ENCODE measurements at places on chromosomes 7 and 10. TPM values are rescaled to one million over a fixed set of nuclear protein-coding genes. Genes with fewer than 3 reads are reported as not detected.

- H3K4me3 ChIP-seq, result no peak overlapping the region
- H3K4me1 ChIP-seq, result no peaks in the 10 kb centered on the region
- DNase-seq, result no peak
- no peaks in the 10 kb centered on the region for H3K27me3 ChIP-seq
Measured at GRCh38 chr10:125543796-125544195, 139.2 kb downstream of the TEX36 start.

DNA sequence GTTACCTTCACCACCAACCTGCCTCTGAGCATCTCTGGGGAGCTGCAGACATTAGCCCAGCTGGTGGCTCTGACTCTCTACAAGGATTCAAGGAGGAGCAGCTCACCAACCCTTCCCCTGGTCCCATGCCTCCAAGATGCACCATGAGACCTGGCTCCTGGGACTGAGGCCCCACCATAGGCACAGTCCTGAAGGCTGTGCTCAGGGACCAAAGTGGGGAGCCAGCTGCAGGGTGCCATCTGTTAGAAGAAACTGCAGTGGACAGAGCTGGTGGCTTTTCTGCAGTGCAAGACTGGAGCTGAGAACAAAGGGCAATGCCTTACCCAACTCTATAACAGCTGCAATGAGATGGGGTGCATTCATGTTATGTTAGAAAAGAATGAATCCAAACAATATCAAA lies 581.6 kb downstream of the TCERG1L start:
- H3K27ac ChIP-seq, result no peak overlapping the region
- H3K27me3 ChIP-seq, result no peaks in the 10 kb centered on the region
- no peak overlapping the region for H3K4me3 ChIP-seq
- no peaks in the 10 kb centered on the region for H3K36me3 ChIP-seq
- no peak for DNase-seq
- no peaks in the 10 kb centered on the region for H3K4me1 ChIP-seq

Gene RELN
- total RNA-seq, result not detected

Gene MACC1
- 1.0 TPM for total RNA-seq

GRCh38 chr10:62154231-62154630 lies 114.4 kb downstream of the RTKN2 start:
- no peaks in the 10 kb centered on the region for H3K27me3 ChIP-seq
- H3K36me3 ChIP-seq, result no peaks in the 10 kb centered on the region
- DNase-seq, result no peak
- H3K27ac ChIP-seq, result no peak overlapping the region
- H3K4me3 ChIP-seq, result no peak overlapping the region

GRCh38 chr10:133088956-133089800 lies 1.5 kb downstream of the ADGRA1 start:
- no peaks in the 10 kb centered on the region for H3K36me3 ChIP-seq
- no peak for DNase-seq
- no peak overlapping the region for H3K27ac ChIP-seq
- H3K4me1 ChIP-seq, result no peaks in the 10 kb centered on the region
- no peaks in the 10 kb centered on the region for H3K27me3 ChIP-seq
- no peak overlapping the region for H3K4me3 ChIP-seq

DNA sequence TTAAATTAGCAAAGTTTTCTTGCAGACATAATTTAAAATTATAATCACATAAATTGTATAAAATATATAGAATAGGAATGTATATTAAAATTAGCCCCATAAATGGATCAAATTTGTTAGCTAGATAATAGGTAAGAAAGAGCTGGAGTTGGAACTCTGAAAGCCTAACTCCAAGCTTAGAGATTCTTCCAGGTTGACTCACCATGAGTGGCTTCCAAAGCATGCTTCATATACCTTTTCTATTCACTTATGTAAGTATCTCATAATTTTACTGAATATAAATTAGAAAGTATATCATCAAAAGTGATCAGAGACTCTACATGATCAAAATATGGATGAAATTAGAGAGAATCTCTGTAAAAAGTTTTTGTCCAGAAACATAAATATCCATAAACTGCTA lies 320.7 kb upstream of the MAGI2 start:
- no peak overlapping the region for H3K27ac ChIP-seq
- no peaks in the 10 kb centered on the region for H3K4me1 ChIP-seq
- no peaks in the 10 kb centered on the region for H3K27me3 ChIP-seq
- no peak overlapping the region for H3K4me3 ChIP-seq

DNA sequence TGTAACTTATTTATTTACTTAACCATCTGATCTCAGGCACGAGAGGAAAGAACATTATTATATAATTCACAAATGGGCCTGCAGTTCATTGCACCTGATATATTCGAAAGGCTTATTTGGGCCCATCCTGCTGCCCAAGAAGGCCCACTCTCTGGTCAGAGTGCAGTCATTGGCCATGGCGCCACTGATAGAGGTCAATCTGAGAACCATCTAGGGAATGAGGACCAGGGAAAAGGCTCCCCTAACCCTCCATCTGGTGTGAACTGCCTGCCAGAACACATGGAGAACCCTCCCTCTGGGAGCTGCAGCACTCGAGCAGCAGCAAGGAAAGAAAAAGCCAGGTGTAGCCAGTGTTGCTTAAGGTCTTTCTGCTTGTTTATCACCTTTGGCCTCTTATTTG lies 136.6 kb downstream of the REEP3 start:
- H3K27me3 ChIP-seq, result no peaks in the 10 kb centered on the region
- no peaks in the 10 kb centered on the region for H3K4me1 ChIP-seq
- no peak overlapping the region for H3K4me3 ChIP-seq

DNA sequence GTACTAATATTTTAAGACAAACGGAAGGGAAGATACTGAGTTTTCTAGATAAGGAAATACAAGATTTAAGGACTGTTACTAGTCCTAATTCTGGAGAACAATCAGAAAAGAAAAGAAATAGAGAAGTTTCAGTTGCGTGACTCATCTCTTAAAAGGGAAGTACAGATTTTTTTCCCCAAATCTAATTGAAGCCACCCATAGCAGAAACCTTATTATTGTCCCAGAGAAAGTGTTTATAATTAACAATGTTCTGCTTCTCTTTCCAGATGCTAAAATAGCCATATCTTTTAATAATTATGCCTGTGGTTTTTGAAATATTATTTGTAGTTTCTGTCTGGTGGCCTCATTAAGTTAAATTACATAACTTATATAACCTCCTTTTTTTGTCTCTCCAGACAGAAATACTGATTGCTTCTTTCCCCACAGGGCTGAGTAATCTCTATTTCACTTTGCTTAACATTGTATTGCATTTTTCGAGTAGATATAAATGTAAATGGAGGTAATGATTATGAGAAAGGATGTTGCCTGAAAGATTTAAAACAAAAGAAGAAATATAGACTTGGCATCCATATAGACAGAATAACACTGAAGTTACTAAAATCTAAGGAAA lies 240.7 kb upstream of the MBL2 start:
- no peaks in the 10 kb centered on the region for H3K27me3 ChIP-seq
- no peak overlapping the region for H3K27ac ChIP-seq
- no peak for DNase-seq
- H3K4me3 ChIP-seq, result no peak overlapping the region

- DNase-seq, result no peak
- no peaks in the 10 kb centered on the region for H3K27me3 ChIP-seq
- H3K36me3 ChIP-seq, result no peaks in the 10 kb centered on the region
- H3K27ac ChIP-seq, result no peak overlapping the region
Measured at GRCh38 chr10:9579110-9579705, 1438.5 kb upstream of the CELF2 start.

DNA sequence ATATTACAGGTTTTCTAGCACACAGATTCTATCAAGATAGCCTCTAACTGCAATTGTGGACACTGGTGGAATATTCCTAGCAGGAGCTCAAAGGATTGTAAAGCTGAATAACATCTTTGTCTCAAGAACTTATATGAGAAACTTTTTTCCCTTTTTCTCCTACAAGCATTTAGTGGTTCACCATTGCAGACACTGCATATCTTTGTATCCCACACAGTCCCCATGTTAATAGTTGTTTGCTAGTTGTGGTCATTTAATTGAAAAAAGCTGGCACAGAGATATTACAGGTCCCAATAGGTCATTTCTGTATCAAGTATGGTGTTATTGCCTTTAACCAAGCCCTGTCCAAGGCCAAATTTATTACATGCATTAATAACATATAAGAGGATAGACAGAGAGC lies 226.2 kb upstream of the TCF7L2 start:
- H3K36me3 ChIP-seq, result no peaks in the 10 kb centered on the region
- DNase-seq, result no peak
- H3K4me3 ChIP-seq, result no peak overlapping the region
- no peaks in the 10 kb centered on the region for H3K4me1 ChIP-seq

Gene SFRP5
- total RNA-seq, result not detected

Gene TFPI2
- total RNA-seq, result 0.96 TPM

- DNase-seq, result no peak
- H3K4me3 ChIP-seq, result no peak overlapping the region
- H3K27ac ChIP-seq, result no peak overlapping the region
- H3K4me1 ChIP-seq, result no peaks in the 10 kb centered on the region
Measured at GRCh38 chr7:81462672-81463071, 307.2 kb downstream of the HGF start.

- no peaks in the 10 kb centered on the region for H3K27me3 ChIP-seq
- H3K27ac ChIP-seq, result no peak overlapping the region
- H3K4me1 ChIP-seq, result no peaks in the 10 kb centered on the region
- no peak for DNase-seq
- H3K4me3 ChIP-seq, result no peak overlapping the region
Measured at GRCh38 chr10:132834311-132834761, 48.4 kb upstream of the NKX6-2 start.

Gene CRHR2
- total RNA-seq, result not detected

GRCh38 chr10:107971411-107971810 lies 806.9 kb upstream of the SORCS1 start:
- no peak overlapping the region for H3K4me3 ChIP-seq
- H3K4me1 ChIP-seq, result no peaks in the 10 kb centered on the region
- H3K27me3 ChIP-seq, result no peaks in the 10 kb centered on the region

GRCh38 chr10:7334642-7334964 lies 76.2 kb downstream of the SFMBT2 start:
- H3K36me3 ChIP-seq, result no peaks in the 10 kb centered on the region
- DNase-seq, result no peak
- H3K4me3 ChIP-seq, result no peak overlapping the region
- H3K4me1 ChIP-seq, result no peaks in the 10 kb centered on the region

DNA sequence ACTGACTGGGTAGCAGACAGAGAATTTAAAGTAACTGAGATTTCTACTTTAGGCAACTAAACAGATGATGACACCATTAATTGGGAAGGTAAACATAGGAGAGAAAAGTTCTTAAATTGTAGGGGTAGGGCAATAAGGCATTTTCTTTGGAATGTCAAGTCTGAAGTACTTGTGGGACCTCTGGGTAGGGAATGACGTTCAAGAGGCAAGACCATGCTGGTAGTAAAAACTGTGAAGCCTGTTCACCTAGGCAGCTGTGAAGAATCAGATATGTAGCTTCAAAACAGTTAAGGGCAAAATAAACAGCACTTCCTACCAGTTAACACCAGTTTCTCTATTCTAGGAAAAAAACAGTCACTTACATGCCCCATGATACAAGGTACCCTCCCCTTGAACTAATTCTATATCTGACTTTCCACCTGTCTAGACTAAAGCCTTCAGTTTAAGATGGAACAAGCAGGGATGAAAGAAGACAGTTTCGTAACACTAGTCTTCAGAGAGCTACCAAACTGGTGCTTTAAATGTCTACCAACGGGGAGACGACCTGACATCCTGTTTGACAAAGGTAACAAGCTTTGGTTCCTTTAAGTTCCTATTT lies 63.1 kb upstream of the KCNIP2 start:
- peaks cover 4% of the 10 kb centered on the region for H3K36me3 ChIP-seq
- H3K27ac ChIP-seq, result peak overlapping the region; percentile 56
- H3K4me1 ChIP-seq, result peaks cover 28% of the 10 kb centered on the region
- peak overlapping the region; percentile 77 for H3K4me3 ChIP-seq
- peak; percentile 67 for DNase-seq
- no peaks in the 10 kb centered on the region for H3K27me3 ChIP-seq

- peaks cover 26% of the 10 kb centered on the region for H3K4me1 ChIP-seq
- peaks cover 51% of the 10 kb centered on the region for H3K36me3 ChIP-seq
- peak; percentile 17 for DNase-seq
- no peak overlapping the region for H3K27ac ChIP-seq
Measured at GRCh38 chr7:100681491-100682227, 8.1 kb downstream of the GNB2 start.

Gene MYPN
- total RNA-seq, result not detected

DNA sequence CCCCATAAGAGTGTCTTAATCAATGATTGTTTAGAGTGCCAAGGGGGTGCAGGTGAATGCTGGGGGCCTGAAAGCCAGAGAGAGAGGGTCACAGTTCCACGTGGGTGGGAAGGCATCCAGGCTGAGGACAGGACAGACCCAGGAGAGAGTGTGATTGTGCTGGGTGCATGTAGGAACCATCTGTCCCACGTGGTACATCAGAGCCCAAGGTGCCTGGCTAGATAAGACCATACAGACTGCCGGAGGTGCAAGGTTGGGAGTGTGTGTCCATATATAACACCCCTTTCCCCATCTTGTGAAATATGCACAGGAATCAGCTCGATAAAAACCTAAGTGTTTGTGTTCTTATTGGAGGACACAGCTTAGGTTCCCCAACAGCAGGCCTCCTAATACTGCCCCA lies 85.5 kb downstream of the WIPF3 start:
- H3K4me3 ChIP-seq, result no peak overlapping the region
- H3K27ac ChIP-seq, result no peak overlapping the region
- no peak for DNase-seq
- H3K36me3 ChIP-seq, result no peaks in the 10 kb centered on the region
- H3K4me1 ChIP-seq, result no peaks in the 10 kb centered on the region

Gene TRIM50
- total RNA-seq, result not detected

Gene EFCAB10
- total RNA-seq, result 0.86 TPM

GRCh38 chr10:76082956-76083355 lies 651.5 kb downstream of the LRMDA start:
- DNase-seq, result no peak
- H3K4me1 ChIP-seq, result no peaks in the 10 kb centered on the region
- no peak overlapping the region for H3K4me3 ChIP-seq
- H3K27ac ChIP-seq, result no peak overlapping the region

Gene CDC14C
- total RNA-seq, result not detected

DNA sequence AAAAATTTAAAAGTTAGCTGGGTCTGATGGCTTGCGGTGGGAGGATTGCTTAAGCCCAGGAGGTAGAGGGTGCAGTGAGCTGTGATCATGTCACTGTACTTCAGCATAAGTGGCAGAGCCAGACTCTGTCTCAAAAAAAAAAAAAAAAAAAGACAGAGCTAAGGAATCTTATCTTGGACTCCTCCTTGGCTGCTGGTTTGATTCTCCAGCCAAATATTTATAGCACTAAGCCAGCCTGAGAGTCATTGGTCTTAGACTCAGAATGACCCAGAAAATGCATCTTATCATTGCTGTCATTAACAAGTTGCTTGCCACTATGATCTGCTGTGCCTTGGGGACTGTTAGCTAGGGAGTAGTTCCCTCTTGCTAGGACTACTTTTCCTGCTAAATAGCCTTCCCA lies 164.7 kb downstream of the GNAT3 start:
- no peaks in the 10 kb centered on the region for H3K27me3 ChIP-seq
- H3K36me3 ChIP-seq, result no peaks in the 10 kb centered on the region
- H3K4me3 ChIP-seq, result no peak overlapping the region
- no peak overlapping the region for H3K27ac ChIP-seq
- no peaks in the 10 kb centered on the region for H3K4me1 ChIP-seq
- DNase-seq, result no peak

GRCh38 chr7:21076054-21076453 lies 289.4 kb upstream of the SP8 start:
- no peaks in the 10 kb centered on the region for H3K4me1 ChIP-seq
- H3K27me3 ChIP-seq, result no peaks in the 10 kb centered on the region
- no peak overlapping the region for H3K4me3 ChIP-seq

All from CD4-positive, CD25-positive, alpha-beta regulatory T cell (primary cell).